CD8-positive, alpha-beta T cell (primary cell): ENCODE measurements at places on chromosomes 6 and 20. TPM values are rescaled to one million over a fixed set of nuclear protein-coding genes. Genes with fewer than 3 reads are reported as not detected.

The COL9A3 gene
- total RNA-seq, result not detected

DNA sequence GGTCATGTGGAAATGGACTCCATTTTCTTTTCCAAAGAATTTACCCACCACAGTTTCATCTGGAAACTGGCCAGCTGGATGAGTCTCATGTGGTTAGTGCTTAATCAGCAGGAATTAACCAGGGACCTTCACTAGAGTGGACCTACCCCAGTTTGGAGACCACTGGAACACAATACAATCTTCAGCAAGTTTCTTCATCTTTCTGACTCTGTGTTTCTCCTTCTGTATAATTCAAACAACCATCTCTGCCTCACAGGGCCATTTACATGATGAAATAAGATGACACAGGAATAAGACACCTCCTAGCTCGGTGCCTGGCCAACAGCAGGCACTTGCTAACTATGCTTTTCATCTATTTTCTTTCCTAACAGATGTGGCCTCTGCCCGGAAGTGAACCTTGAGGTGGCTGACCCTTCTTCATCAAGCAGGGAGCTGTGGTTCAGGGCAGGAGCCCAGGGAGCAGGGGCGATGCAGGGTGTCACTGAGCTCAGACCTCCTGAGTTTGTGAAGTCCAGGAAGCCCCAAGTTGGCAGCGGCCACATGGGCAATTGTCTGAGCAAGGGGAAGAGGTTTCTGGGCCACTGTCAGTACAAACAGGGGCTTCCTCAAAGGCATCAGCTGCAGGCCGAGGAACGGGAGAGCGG is 98.8 kb downstream of the SOD2 start:
- no peak for DNase-seq

GRCh38 chr6:151765444-151765886 is 42.0 kb upstream of the ESR1 start:
- DNase-seq, result peak; percentile 63

GRCh38 chr6:72212686-72213085 is 326.3 kb downstream of the RIMS1 start:
- no peak for DNase-seq

The CNBD2 gene
- 29.1 TPM for total RNA-seq

The ECT2L gene
- total RNA-seq, result not detected

DNA sequence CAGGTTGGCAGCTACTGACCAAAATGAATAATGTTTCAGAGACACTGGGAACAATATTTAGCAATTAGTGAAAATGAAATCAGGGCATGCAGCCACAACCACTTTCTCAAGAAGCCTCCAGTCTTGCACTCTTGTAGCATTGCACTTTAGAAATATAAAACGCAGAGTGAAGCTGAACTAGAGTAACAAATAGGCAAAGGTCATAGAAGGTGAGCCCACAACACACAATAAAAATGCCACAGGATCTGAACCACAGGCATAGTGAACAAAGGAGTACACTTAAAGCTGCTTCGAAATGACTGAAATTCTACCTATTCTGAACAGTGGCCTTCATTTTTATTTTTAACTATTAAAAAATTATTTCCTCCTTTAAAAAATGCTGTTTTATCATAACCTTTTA is 25.0 kb downstream of the DDO start:
- DNase-seq, result no peak

DNA sequence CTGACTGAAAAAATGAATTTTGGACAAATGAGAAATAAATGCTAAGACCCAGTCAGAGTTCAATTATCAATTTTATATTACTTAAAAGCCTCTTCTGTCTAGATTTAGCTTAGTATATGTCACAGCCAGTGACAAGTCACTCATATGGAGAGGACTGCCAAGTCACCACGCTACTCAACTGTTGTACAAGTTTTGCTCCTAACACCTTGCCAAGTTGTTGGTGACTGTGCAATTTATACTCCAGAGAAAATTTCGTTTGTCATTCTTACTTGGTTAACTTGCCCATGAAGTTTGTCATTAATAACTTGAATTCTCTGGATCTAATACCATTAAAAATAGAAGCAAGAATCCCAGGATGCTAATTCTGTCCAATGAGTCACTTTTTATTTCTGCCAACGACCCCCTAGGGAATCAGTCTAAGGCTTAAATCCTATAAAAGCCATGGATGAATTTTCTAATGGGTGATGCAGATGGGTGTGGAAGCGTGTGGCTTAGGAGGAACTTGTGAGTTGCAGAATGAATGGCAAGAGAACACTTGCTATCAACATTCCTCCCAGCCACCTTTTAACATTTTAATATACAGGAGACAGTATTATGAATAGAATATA is 30.4 kb upstream of the FBXO30 start:
- no peak for DNase-seq

The PREX1 gene
- 117 TPM for total RNA-seq

GRCh38 chr6:50853939-50854338 is 35.3 kb downstream of the TFAP2B start:
- no peak for DNase-seq

DNA sequence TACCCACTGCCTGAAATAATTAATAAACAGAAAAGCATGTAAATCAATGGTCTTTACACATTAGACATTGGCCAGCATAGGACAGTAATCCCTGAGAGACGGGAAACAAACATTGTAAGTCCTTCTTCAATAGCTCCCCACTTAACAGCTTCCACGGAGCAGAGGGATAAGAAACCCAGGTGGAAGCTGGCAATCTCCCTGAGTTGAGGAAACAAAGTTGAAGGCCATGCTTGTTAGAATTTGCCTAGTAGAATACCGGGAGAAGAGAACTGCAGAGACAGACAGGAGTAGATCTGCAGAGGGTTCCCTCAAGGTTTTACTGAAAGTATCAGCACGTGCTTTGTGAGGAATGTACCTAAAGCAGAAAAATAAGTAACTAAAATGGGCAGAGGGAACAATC is 33.9 kb downstream of the REV3L start:
- no peak for DNase-seq

The SLC22A1 gene
- total RNA-seq, result 0.67 TPM

GRCh38 chr6:166610069-166610468 is 17.0 kb downstream of the RPS6KA2 start:
- no peak for DNase-seq

- no peak for DNase-seq
Observed at GRCh38 chr6:97405818-97406409, 122.9 kb upstream of the MMS22L start.

DNA sequence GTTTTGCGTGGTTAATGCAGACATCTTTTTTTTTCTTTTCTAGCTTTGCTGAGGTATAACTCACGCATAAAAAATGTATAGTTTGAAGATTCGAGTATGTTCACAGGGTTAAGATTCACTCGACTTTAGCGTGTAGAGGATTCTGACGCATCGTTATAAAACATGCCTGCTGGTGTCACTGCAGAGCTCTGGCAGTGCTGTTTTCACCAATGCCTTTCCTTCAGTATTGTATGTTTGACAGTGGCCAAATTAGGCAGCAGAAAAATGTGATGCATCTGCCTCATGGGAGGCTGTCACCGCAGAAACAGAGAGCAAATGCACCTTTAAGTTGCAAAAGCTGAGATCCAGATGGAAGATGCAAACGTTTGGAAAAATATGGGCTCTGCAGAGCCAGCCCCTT is 18.0 kb upstream of the SIRPB2 start:
- peak; percentile 12 for DNase-seq

DNA sequence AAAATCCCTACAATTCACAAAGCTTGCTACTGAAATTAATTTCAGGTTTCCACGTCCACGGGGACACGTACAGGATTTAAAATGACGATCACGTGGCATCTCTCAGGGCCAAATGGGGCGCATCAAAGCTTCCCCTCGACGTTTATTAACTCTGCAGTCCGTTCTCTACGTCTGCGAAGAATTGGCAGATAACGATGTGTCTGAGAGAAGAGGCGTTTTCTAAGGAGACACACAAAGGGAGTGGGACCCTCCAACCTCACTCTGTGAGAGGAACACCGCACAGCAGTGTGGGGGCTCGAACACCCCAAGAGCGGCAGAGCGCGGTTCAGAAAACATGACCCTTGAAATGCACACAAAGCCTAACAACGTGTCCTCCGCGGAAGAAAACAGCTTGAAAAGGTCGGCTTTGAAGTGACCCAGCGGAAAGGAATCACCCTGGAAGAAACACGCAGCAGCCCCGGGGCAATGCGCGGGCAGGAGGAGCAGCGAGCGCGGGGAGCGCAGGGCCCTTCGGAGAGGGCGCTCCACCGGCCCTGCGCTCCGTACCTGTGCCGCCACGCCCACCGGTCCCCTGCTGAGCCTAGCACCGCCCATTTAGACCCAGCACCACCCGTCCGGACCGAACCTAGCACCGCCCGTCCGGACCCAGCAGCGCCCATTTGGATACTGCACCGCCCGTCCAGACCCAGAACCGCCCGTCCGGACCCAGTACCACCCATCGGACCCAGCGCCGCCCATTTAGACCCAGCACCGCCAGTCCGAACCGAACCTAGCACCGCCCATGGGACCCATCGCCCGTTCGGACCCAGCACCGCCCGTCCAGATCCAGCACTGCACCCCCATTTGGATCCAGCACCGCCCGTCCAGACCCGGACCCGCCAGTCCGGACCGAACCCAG is 1.1 kb upstream of the AFDN start:
- no peak for DNase-seq

The OVOL2 gene
- not detected for total RNA-seq

- DNase-seq, result no peak
Observed at GRCh38 chr6:3782876-3783832, 31.6 kb upstream of the PXDC1 start.

The CAGE1 gene
- 0.33 TPM for total RNA-seq

GRCh38 chr6:26270903-26271667 is 93.9 kb upstream of the BTN3A2 start:
- peak; percentile 91 for DNase-seq

The HTR1E gene
- total RNA-seq, result not detected

The DTNBP1 gene
- 12.3 TPM for total RNA-seq

The TNXB gene
- 13.8 TPM for total RNA-seq

DNA sequence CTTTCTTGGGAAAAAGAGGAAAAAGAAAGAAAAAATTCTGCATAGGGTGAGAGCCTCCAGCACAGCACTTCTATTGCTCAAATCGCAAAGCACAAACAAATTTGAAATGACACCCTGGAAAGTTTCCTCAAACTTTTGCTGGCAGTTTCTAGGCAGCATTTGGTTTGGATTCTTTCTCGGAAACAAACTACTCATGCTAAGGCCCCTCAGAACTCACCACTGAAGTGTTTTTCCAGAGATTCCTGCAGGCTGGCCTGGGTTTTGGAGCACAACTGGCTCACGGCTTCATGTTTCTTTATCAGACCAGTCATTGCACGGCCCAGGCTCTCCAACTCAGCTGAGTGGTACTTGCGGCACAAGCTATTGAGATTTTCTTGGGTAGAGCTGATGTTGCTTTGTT is 237.8 kb downstream of the SYNE1 start:
- no peak for DNase-seq

The GPR6 gene
- not detected for total RNA-seq
